ENCODE measurements at places on chromosomes 12 and 14. TPM values are rescaled to one million over a fixed set of nuclear protein-coding genes. Genes with fewer than 3 reads are reported as not detected.

Gene RERG
- not detected for total RNA-seq

Gene SERPINA5
- total RNA-seq, result not detected

Gene AGAP2
- 66.7 TPM for total RNA-seq

Gene FLVCR2
- 4.1 TPM for total RNA-seq

Gene CCDC175
- not detected for total RNA-seq

Gene IFT43
- 11.6 TPM for total RNA-seq

Gene GCH1
- 30.2 TPM for total RNA-seq

DNA sequence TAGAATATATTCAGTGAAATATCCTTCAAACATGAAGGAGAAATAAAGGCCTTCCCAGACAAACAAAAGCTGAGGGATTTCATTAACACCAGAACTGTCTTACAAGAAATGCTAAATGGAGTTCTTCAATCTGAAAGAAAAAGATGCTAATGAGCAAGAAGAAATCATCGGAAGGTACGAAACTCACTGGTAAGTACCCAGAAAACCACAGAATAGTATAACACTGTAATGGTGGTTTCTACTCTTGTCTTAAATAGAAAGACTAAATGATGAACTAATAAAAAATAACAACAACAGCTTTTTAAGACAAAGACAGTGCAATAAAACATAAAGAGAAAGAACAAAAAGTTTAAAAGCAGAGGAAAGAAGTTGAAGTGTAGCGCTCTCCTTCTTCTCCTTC, 18.7 kb upstream of the RNF212B start:
- DNase-seq, result no peak

- DNase-seq, result peak; percentile 8
These were observed 1.0 kb downstream of the FGFR1OP2 start for GRCh38 chr12:26939192-26939832.

DNA sequence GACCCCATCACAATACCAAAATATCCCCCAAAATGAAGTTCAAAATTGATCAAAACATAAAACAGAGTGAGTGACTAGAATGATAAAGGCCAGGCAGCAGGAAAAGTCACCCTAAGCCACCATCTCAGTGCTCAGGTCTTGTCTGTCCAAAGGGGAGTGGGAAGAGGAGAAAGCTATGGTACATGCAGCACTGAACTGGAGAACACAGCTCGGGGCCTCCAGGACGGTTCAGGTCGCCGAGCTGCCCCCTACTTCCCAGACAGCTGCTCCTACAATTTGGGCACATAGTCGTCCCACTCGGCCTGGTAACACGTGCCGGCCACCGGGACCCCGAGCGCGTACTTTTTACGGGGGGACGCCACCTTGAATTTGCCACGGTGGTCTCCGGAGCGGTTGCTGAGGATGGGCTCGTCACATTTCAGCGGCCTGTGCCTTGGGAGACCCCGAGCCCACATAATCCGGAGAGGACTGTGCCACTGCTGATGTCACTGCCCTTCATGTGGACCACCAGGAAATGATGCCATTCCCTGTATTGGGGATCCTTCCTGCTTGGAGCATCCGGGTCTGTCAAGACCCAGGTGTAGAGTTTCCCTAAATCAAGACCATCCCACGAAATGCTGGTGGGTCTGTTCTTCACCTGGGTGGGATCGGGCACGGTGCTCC, 31.6 kb downstream of the AK7 start:
- DNase-seq, result no peak

DNA sequence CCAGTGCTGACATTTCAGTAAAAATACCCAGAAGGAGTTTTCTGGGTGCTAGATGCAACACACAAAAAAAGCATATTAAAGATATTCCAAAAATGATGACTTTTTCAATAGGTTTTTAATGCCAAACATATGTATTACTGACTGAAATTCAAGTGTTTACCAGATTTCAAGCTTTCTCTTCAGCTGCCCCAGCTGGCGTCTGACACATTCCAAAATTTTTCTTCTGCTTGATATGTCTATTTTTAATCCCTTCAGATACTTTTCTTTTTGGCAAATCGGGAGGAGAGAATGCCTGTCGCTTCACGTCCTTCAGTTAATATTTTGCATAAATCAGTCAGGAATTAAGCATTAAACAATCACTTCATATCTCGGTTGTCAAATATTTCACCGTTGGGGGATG, 7.1 kb upstream of the CCDC60 start:
- DNase-seq, result no peak

DNA sequence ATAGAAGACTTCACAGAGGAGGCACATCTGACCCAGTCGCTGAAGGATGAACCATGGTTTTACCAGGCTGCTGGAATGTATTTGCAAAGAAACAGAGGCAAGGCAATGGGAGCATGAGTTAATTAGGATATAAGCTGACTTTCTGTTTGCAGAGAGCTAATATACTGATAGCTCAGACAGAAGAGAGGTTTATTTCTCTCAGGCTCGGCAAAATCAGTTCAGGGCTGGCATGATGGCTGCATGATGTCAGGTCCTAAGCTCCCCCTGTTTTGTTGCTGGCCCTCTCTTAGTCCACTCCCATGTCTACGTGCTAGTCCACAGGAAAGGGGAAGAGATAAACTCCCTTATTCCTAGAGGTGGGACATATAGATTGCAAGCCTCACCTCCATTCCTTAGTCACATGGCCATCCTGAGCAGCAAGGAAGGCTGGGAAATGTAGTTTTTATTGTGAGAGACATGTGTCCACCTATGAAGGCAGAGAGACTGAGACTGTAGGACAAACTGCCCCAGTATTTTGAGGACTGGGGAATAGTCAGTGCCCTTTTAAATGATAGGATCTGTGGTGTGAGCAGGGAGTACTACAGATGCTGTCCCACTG, 224.5 kb downstream of the VRK1 start:
- no peak for DNase-seq

GRCh38 chr12:92557422-92557724, 145.4 kb upstream of the PLEKHG7 start:
- no peak for DNase-seq

- no peak for DNase-seq
These were observed 11.0 kb downstream of the GPR135 start for GRCh38 chr14:59454139-59454538.

DNA sequence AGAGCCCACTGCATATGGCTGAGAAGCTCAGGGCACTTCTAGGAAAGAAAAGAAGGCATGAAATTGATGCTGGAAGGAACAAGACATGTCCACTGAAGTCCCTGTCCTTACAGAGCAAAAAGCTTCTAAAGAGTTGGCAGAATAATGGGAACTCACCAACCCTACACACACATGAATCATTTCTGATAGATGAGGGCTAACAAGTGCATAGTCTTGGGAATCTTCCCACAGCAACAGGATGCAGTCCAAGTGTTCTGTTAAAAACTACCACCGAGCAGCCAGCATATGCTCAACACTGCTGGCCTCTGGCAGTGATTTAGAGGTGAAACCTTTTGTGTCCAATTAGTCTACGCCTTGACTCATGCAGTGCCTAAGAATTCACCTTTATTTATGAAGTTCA, 44.8 kb downstream of the RHOJ start:
- DNase-seq, result no peak

GRCh38 chr14:32808644-32809043, 130.0 kb upstream of the NPAS3 start:
- no peak for DNase-seq

DNA sequence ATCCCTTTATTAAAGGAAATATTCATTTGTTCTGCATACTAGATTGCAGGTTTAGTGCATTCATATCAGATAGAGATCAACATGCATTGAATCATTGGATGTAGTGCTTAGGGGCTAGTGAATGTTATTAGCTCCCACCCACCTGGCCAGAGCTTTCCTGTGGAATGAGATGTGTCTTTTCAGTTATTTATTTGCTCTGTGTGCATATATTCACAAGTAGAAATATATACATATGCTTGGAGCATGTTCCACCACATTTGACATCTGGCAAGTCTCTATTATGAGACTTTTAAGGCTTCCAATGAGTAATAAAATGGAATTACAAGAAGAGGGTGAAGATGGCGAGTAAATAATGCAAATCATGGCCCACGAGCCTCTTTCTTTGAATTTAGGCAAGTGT, 180.0 kb upstream of the LMO3 start:
- no peak for DNase-seq

GRCh38 chr14:76881348-76881747, 55.1 kb downstream of the LRRC74A start:
- no peak for DNase-seq

GRCh38 chr14:65502676-65503124, 90.2 kb downstream of the FUT8 start:
- DNase-seq, result no peak

- no peak for DNase-seq
These were observed 6.5 kb downstream of the CEBPE start for GRCh38 chr14:23112359-23113178.

DNA sequence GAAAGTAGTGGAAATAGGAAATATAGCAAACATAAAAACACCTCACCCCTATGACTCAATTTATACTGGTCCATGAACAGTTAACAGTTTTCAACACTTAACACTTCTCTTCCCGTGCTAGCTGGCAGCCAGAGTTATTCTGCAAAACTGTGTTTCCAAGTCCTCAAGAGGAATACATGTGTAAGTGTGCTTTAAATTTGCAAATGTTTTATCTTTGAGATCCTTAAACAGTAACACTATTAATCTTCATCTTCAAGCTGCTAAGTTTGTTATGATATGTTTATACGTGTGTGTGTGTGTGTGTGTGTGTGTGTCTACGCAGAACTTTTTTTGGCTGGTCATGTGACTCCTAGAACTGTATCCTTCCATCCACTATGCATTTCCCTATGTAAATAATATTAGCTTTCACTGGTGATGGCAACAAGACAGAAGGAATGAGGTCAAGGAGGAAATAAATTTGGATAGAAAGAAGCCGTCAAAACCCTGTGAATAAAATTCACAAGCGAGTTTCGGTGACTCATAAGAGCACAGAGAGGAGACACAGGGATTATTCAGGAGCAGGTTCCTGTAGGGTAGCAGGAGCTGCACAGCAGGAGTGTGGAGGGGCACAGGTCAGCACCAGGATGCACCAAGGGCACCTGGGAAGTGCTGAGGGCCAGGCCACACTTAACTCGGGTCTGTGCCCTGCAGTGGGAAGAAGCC, 105.9 kb upstream of the ETV6 start:
- DNase-seq, result no peak

DNA sequence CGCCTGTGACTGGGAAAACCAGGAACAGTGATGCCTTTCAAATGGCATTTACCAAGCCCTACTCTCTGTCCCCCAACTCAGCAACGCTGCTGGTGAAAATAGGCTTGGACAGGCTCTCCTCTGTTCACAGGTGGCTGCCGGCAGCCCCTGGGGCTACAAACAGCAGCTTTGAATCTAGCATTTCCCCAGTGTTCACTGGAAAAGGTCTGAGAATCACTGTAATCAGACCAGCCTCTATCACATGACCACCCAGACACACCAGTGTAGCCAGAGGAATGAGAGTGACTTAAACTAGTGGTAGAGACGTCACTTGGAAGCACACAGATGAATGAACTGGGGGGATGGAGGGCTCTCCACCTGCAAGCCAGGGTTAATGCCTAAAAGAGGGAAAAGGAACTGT, 151.8 kb downstream of the FOXN3 start:
- no peak for DNase-seq

DNA sequence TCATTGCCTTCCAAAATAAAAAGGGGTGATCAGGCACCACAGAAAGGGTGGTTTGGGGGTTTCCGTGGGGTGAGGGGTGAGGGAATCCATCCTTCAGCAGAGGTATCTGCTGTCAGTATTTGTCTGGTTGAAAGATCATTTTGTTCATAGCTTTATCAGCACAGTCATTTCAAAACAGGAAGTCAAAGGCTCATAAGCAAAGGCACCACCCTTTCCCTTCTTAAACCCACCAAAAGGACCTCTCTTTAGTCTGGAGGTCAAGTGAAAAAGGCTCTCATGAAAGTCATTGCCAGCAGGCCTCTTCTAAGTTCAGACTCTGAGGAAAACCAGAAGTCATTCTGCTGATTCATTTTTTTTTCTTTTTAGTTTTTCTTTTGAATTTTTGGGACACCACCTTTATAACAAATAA, 6.2 kb downstream of the CHST11 start:
- DNase-seq, result peak; percentile 58

DNA sequence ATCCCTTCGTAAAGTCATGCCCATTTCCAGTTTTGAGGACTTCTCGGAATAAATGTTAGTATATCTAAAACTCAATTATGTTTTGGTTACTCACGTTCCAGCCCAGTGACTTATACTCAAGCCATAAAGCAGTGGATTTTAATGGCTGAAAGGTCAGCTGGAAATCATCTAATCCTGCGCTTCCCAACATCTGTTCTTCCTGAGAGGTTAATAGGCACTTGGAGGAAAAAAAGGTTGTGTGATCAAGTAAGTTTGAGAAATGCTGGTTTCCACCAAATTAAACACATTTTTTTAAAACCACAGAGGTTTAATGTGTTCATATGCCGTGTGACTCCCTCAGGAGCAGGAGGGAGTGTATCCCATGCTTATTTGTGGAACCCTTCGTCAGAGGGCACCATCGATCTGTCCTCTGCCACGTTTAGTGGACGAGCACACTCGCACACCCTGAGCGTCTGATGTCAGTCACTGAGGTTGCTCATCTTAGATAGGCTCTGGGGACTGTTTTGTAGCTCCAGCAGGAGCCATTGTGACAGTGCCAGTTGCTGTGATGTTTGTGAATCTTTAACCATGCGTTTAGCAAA, 41.4 kb downstream of the FBXL14 start:
- no peak for DNase-seq

DNA sequence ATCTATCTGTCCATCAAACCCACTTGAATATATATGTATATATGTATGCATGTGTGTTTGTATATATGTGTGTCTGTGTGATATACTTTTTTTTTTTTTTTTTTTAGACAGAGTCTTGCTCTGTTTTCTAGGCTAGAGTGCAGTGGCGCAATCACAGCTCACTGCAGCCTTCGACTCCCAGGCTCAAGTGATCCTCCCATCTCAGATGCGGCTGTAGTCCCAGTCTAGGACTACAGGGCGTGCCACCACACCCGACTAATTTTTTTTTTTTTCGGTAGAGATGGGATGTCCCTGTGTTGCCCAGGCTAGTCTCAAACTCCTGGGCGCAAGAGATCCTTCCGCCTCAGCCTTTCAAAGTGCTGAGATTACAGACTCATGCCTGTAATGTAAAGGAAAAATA, 13.0 kb upstream of the APOBEC1 start:
- DNase-seq, result no peak

DNA sequence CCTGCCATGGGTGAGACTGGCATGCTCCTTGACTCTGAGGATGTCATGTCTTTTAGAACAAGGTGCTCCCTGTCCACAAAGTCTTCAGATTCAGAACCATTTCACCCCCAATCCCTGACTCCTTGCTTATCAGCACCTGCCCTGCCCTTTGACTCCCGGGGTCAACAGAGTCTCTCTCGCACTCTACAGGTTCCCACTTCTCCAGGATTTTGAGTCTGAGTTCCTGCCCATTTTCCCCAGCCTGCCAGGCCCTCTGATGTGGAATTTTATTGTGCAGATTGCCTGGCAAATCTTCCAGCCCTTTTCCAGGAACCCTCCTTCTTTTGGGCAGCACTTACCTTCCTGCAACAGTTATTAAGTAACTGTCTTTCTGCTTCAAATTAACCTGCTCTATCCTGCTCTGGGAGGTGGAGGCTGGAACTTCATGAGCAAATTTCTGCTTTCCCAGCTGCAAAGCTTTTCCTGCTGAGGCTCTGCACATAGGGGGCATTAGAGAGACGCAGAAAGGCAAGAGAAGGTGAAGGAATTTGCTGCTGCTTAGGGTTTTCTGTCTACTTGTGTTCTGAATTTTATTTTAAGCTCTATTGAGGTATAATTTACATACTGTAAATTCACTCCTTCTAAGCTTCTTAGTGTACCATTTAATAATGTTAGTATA, 259.1 kb downstream of the PCNX1 start:
- no peak for DNase-seq

GRCh38 chr14:60153991-60154390, 11.2 kb downstream of the DHRS7 start:
- no peak for DNase-seq

GRCh38 chr12:110785240-110785639, 42.5 kb upstream of the PPP1CC start:
- DNase-seq, result no peak

Measured in CD4-positive, alpha-beta memory T cell (primary cell).